ENCODE measurements at places on chromosomes 11 and 22.
A peak's percentile ranks its signal among the peaks of the same experiment; 100 is the strongest.

DNA sequence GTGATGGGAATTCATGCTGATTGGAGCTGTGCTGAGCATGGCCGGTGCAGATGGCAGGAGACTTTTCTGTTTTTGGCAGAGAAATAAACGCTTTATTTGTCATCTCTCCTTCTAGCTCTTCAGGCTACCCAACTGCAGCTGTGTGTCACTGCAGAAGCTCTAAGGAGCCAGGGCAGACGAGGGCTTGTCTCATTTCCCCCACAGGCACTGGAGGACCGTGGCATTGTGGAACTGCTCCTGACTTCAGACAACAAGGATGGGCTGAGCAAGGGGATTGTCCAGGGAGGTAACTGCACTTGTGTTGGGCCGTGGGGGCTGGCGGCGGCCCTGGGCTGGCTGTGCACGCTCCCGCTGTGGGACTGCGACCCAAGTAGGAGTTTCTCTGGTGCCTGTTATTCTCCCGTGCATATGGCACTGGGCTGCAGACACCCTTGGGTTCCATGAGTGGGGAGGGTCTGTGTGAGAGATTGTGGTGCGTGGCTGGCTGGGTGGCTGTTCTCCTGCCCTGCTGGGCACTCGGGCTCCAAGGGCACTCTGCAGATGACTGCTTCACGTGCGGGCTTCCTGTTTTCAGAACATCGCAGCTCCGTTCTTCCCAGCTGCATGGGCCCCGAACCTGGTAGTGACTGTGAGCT is 27.2 kb downstream of the GLB1L2 start:
- no peak for DNase-seq

GRCh38 chr11:95699631-95700470 is 89.7 kb downstream of the FAM76B start:
- DNase-seq, result no peak

DNA sequence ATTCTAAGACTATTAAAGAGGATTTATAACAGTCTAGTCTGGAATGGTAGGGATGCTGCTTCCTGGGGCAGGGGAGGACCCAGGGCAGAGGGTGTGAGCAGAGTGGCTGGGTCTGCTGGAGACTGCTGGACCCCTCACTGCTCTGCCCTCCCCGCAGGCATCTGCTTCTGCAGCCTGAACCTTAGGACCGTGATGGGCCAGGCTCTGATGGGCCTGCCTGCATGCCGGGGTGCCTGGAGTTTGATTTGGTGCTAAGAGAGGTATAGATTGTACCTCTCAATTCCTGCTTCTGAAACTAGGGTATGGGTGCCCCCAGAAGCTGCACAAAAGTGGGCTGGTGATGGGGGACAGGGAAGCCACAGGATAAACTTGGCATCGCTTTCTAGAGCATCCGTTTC is 54.9 kb downstream of the CD82 start:
- DNase-seq, result no peak

DNA sequence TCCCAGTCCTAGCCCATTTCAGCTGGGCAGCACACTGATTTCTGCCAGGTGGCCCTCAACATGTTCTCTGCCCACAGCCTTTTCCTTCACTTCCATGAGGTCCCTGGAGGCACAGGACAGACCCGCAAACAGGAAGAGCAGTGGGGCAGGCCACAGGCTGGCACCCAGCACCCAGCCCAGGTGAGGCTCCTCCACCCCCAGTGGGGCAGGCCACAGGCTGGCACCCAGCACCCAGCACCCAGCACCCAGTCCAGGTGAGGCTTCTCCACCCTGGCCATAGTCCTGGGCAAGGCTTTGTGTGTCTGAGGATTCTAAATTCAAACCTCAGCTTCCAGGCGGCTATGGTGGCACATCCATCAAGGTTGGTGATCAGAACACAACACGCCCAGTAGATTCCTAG is 1413.0 kb downstream of the BRD1 start:
- DNase-seq, result no peak

DNA sequence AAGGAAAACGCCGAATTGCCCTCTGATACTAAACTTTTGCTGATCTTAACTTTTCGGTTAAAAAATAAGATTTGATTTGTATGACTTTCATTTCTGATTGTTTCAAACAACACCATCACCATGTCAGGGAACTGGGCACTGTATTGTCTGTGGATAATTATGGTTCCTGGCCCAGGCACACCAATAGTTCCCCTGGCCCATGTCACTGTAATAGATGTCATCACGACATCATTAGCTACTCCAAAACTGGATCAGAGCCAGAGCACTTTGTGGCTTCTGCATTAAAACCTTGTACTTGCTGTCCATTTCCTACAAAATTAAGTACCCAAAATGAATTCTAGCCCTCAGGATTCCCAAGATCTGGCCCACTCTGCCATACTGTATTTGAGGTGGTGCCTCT is 119.5 kb upstream of the NARS2 start:
- DNase-seq, result no peak

DNA sequence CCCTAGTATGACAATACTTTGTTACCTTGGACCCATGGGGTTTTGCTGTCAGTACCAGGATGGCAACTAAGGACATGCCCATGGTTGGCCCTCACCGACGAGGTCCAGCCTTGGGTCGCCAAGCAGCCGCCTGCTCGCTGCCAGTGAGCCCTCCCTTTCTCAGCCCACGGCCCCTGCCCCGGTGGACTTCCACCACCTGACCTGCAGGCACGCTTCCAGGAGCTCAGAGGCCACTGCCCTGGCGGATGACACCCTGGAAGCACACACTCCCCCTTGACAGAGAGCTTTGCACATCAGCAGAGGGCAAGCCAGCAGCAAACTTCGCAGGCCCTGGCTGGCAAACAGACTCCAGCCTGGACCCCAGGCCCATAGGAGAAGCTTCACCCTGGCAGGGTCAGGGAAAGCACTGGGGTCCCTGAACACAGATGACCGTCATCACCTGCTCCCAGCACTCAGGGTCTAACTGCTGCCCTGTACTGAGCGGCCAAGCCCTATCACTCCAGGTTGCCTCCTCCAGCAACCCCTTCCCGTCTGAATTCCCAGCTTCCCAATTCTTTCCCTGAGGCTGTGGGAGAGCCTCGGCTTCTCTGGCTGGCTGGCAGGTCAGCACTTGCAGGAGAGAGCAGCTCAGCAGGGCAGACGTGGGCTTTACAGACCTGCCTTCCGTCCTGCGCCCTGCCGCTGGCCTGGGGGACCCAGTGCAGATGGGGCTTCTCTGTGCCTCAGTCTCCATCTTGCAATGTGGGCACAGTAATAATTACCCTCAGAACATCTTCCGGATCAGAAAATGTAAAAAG is 2.7 kb upstream of the PPARA start:
- no peak for DNase-seq

DNA sequence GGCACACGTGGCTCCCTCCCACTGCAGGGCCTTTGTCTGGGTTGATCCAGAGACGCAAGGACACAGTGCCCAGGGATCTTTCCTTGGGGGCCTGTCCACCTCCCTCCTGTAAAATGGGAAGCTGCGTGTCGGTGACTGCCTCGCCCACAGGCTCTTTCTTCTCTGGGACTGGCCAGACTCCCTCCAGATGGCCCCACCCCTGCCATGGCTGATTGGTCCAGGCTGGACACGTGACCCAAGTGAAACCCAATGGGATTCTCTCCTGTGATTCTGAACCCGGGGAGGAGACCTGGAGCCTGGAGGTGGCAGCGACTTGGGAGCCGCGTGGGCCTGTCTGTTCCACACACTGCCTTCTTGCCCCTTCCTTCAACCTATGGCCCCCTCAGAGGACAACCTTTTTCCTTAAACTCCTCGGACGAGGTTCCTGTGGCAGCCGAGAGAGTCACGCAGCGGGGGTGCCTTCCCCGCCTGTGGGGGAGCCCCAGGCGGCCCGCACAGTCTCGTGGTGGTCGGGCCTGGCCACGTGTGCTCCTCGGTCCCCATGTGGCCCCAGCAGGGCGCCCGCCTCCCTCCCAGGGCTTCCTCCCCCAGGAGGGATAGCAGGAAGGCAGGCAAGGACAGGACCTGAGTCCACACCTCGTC is 12.4 kb upstream of the MPPED1 start:
- no peak for DNase-seq

DNA sequence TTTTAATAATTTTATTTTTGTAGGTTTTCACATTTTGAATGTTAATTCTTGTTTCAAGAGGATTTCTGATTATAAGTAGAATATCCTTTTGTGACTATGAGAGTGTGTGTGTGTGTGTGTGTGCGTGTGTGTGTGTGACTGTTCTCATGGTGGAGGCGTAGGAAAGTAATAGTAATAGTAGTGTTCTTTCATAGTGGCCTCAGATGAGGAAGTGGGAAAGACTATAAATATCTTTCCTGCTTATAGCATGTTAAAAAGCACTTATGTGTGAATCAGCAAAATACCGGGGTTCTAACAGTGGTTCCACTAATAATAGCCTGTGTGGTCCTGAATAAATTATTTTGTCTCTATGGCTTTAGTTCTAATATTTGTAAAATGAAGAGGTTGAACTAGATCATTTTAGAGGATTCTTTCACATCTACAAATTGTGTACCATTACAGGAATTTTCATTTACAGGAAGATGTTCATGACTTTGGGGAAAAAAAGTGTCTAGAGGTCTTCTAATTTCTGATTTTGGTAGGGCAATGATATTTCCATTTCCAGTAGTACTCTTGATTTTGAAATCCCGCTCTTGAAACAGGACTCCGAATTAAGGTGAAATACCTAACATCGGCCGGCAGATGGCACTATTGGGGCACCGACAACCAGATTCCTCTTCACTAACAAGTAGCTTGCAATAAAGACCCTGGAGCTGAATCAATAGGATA is 29.9 kb upstream of the OR10G7 start:
- peak; percentile 59 for DNase-seq

- no peak for DNase-seq
These were observed 154.6 kb downstream of the MAML2 start for GRCh38 chr11:96188243-96189006.

- no peak for DNase-seq
These were observed 859.0 kb downstream of the FAM181B start for GRCh38 chr11:81874635-81875034.

- DNase-seq, result no peak
These were observed 21.7 kb downstream of the ARHGAP1 start for GRCh38 chr11:46678741-46679130.

GRCh38 chr22:39343259-39344045 is 6.3 kb upstream of the SYNGR1 start:
- DNase-seq, result peak; percentile 46

DNA sequence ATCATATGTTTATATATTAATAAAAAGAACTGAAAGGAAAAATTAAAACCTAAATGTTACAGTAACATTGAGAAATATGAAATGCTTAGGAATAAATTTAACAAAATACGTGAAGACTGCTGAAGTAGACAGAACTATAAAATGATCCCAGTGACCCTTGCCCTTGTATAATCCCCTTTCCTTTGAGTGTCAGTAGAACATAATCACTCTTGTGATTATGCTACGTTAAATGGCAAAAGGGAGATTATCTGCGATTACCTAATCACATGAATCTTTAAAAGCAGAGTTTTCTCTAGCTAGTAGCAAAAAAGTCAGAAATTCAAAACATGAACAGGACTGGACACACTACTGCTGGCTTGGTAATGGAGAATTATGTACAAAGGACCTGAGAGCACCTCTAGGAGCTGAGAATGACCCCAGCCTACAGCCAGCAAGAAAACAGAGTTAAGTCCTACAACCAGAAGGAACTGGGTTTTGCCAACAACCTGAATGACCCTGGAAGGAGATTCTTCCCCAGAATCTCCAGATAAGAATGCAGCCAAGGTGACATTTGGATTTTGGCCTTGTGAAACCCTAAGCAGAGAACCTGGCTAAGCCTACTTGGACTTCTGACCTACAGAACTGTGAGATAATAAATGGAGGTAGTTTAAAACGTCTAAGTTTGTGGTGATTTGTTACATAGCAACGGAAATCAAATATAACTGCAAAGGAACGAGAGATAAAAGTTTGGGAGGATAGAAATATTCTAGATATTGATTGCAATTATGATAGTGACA is 157.2 kb downstream of the ATG16L2 start:
- DNase-seq, result no peak

DNA sequence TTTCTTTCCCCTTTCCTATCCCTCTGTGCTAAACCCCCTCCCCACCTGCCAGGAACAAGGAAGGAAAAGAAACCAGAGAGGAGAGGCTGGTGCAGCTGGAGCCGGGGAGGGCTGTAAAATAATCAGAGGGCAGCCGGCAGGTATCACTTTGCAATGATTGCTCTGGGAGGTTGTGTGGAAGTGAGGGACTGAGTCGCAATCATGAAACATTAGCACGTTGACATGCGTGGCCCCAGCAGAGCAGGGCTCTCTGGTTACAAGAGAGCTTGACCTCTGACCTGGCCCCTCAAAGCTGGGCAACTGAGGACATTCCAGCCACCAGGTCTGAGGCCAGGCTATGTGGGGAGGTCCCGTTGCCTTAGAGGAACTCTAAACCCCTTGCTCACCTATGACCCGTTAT is 170.8 kb upstream of the BDNF start:
- no peak for DNase-seq

DNA sequence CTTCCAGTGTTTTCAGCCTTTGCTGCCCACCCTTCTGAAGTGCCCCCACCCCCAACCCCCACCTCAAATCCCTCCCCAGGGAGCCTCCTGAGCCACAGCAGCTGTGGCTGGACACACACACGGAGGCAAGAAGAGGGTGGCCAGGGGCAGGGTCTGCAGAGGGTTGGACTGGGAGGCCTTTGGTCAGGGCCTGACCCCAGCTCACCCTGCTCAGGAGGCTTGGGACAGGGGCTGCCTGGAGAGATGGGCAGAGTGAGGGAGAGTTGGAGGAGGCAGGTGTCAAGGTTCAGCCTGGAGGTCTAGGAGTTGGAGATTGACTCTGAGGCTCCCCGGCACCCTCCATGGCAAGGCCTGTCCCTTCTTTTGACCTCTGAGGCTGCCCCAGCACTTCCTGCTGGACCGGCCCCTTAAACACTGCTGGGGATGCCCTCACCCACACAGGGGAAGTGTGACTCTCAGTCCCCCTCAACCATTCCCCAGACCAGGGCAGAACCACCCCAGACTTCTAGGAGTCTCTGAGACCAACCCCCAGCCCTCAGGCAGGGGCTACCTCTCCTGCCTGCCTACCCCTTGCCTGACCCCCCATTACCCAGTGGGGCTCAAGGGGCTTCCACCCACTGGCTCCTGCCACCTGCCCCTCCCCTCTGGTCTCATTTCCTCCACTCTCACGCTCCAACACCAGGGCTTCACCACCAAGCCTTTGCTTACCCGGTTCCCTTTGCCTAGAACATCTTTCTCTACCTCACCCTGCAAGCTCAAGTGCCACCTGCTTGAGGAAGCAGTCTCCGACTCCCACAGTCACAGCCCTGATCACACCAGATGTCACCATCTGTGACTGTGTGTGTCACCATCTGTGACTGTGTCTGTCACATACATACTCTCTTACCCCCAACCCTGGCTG is 8.6 kb downstream of the ARAP1 start:
- no peak for DNase-seq

DNA sequence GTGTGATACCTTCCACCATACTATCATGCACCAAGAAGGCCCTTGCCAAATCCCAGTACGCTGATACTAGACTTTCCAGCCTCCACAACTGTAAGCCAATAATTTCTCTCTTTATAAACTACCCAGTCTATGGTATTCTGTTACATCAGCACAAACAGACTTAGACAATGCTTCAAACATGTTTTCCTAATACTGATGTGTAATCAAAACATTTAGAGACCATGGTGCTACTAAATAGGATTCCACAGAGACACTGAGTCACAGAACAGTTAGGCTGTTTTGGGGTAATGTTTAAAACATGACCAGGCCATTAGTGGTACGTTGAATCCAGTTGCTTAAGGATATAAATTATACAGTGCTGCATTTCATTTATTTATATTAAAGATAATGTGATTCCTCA is 103.7 kb downstream of the PICALM start:
- DNase-seq, result no peak

All from stimulated activated CD4-positive, alpha-beta T cell treated with anti-CD3 and anti-CD28 coated beads, Interleukin-12 subunit alpha, Interleukin-12 subunit beta, amount 100 ng/mL, for 4 hours (primary cell).